ENCODE measurements at places on chromosomes 6 and 20.

DNA sequence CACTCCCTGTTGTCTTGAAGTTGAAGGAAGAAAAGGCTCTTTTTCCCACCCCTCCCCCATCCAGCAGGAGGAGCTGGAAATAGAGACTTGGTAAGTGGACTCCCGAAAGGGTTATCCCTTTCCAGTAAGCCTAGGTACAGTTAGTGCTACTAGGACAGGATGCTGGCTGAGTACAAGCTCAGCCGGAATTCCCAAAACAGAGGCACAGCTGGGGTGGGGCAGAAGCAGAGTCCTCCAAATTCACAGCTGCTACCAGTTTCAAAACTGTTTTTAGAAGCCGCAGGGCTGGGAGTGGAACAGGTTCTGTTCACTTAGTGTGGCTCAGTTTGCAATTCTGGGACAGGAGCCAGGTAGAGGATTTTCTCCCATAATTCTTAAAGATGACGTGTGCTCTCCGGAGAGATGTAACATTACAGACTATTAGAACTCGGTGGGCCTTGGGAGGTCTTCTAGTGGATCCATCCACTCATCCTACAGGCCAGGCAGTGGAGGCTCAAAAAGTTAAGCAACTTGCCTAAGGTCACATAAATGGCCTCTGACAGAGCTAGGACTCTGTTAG is 19.0 kb upstream of the UTRN start:
- peak; percentile 23 for DNase-seq

- no peak for DNase-seq
Observed at GRCh38 chr6:129236001-129236517, 353.1 kb downstream of the LAMA2 start.

GRCh38 chr6:107460083-107460631 is 793 bp upstream of the PDSS2 start:
- DNase-seq, result no peak

GRCh38 chr20:38810926-38811630 is 5.6 kb downstream of the PPP1R16B start:
- no peak for DNase-seq

- DNase-seq, result no peak
Observed at GRCh38 chr6:166758136-166758704, 131.2 kb upstream of the RPS6KA2 start.

- peak; percentile 83 for DNase-seq
Observed at GRCh38 chr6:105326216-105326615, 76.7 kb downstream of the PREP start.

- DNase-seq, result no peak
Observed at GRCh38 chr6:19454001-19454720, 383.0 kb upstream of the ID4 start.

- no peak for DNase-seq
Observed at GRCh38 chr6:96649926-96650325, 87.0 kb downstream of the FHL5 start.

- DNase-seq, result no peak
Observed at GRCh38 chr6:7073821-7074525, 33.8 kb upstream of the RREB1 start.

DNA sequence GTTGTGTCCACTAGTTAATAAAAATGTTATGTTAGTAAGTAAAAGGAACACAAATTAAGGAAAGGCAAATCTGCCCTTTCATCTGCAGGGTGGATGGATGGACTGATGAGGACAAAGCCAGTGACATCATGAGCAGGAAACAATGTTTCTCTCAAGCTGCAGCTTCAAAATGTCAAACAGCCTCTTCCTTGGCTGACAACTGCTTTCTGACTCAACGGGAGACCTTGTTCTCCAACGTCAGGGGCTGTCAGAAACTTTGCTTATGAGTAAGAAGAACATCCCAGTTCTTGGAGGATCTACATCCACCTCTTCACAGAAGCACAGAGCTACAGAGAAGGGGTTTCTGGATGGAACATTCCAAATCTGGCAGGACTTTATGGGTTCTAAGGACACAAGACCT is 6.0 kb downstream of the CST2 start:
- DNase-seq, result no peak

GRCh38 chr6:48078120-48078519 is 32.9 kb downstream of the PTCHD4 start:
- no peak for DNase-seq

DNA sequence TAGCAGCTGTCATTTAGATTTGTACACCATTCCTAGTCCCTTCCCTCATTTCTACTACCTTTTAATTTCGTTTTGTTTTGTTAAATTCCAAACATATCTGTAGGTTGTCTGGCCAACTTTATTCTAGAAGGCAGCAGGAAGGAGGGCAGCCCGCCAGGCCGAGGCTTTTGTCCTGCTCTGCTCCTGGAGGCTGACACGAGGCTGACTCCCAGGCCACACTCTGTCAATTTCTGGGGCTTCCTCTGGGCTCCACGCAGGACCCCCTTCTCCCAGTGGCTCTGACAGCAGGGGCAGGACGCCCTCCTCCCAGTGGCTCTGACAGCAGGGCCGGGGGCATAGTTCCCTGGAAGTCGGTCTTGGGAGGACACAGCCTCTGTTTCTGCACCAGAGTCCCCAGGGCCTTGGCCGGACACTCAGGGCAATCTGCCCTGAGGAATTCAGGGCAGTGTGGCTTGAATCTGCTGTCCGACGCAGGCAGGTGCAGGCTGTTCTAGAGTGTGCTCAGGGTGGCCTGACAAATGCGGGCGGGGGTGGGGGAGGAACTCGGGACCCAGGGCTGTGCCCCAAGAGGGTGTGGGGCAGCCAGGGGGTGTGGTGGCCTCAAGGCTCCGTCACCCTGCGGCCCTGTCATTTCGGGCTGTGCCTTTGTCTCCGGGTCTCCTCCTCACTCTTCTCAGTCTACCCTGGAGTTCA is 11.8 kb downstream of the SMOC2 start:
- DNase-seq, result no peak

DNA sequence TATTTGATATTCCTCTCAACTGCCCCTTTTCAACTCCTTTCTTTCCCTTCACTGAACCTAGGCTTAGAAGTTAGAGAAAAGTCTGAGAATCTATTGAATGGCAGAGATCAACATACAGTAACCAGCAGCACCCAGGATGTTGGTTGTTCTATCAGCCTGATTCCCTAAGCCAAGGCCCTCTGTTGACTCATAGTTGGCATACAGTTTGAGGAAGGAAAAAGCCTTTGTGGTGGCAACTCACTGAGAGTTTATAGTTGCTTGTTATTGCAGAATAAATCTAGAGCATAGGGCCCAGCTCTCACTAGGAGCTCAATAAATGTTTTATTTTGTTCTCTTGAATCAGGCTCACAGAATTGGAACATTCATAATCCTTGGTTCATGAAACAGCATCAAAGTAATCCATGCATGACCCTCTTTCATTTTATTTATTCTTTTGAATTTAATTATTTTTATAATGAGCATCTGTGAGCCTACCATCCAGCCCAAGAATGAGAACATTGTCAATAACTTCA is 119.1 kb upstream of the ADGRF1 start:
- no peak for DNase-seq

- no peak for DNase-seq
Observed at GRCh38 chr6:25130518-25130917, 148.7 kb upstream of the CARMIL1 start.

DNA sequence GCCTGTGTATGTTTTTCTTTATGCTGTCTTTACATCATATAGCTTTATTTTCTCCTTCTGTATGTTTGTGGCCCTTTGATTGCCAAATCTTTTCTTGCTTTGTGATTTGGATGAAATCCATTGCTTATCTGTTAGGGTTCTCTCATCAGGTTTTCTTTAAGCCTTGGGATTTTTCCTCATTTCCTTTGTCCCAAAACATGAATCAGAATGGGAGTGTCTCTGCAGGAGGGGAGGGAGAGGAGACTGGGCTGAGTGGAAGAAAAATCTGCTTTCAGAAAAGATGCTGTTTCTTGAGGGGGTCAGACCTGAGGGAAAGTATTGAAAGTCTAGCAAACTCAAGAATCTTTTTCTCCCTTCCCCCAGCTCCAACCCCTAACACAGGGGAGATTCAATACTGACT is 758.0 kb upstream of the MMS22L start:
- no peak for DNase-seq

DNA sequence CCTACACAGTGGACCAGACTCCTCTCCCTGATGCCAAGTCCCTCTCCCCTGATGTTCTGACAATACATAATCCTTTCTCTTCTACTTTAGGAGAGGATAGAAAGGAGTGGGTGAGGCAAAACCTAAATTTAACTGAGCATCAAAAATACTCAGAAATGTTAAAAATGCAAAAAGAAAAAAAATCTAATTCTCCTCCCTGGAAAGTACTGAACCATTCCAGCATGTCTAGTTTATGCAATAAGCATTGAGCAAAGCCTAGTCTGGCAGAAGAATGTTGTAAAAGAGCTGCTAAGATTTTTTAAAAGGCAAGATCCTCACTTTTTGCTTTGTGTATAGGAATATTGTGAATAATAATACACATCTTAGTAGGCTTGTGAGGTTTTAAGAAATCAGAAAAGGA is 116.6 kb upstream of the STXBP5 start:
- DNase-seq, result no peak

DNA sequence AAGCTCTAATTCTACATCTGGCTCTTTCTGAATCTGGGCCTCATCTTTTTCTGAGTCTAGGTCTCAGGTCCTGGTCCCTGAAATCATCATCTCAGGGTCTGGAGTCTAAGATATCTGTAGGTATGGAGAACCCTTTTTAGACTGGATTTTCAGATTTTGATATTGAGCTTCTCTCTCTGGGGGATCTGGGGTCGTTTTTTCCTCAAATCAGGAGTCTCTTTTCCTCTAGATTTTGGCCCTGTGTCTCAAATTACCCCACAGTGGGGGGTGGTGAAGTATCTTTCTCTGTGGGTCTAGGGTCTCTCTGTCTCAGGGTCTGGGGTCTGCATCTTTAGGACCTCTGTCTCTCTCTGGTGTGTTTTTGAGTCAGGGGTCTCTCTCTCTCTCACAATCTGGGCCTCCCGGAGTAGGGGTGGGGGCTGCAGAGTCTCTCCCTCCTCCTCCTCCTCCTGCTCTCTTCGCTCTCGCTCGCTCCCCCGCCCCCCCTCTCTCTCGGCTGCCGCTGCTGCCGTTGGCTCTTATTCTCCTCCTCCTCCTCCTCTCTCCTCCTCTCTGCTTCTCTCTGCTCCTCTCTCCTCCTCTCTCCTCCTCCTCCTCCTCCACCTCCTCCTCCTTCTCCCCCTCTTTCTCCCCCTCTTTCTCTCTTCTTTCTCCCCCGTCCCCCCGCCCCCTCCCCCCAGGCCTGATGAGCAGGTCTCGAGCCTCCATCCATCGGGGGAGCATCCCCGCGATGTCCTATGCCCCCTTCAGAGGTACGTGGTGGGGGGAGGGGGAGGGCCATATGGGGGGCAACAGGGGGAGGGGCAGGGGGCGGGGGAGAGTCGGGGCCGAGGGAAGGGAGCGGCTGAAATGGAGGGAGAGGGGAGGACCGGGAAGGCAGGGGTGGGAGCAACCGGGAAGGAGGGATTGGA is at the start of gene SYNGAP1:
Gene SYNGAP1 (plus strand): TSS at position 486 of the 911 bp plus-strand sequence. CDS start 200 bp downstream, at position 686.
- peak; percentile 50 for DNase-seq

DNA sequence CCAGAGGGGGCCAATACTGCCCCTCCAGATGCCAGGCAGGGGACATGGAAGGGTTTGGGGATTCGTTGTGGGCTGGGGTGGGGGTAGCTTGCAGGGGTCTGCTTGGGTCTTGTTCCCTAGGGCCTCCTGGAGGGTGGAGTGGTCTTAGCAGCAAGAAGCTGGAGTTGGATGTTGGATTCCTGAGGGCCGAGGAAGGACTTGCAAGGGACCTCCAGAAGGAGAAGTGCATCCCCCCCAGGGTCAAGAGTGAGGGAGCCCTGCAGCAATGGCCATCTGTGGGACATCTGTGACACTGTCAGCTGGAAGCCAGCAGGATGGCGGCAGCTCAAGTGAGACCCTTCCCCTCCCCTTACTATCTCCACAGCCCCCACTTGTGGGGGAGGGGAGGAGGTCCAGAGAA is 25.4 kb upstream of the CCN5 start:
- no peak for DNase-seq

DNA sequence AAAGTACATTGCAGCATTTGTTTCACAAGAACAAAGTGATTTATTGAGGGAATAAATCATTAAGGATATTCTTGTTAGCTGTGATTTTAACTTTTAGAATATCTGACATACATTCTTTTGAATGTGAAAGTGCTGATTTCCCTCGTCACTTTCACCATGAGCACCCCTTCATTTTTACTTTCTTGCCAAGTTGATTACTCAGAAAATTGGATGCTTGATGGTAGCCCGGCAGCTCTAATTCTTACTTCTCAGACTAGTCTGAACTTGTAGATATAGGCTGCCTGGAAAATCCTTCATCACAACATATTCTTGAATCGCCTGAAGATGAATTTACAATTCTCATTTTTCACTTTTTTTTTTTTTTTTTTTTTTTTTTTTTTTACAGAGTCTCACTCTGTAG is 147.1 kb upstream of the SMLR1 start:
- no peak for DNase-seq

- no peak for DNase-seq
Observed at GRCh38 chr20:24236201-24236600, 233.2 kb upstream of the SYNDIG1 start.

- DNase-seq, result no peak
Observed at GRCh38 chr6:45073771-45074170, 254.4 kb upstream of the RUNX2 start.

GRCh38 chr6:144104488-144104887 is 9.1 kb upstream of the SF3B5 start:
- no peak for DNase-seq

Data from NCI-H1105 treated with DMSO at 0.1 percent for 48 hours (cell line).